ENCODE measurements at places on chromosomes 5 and 9.

- DNase-seq = peak; percentile 68
Measured at GRCh38 chr5:134131165-134131564, 16.7 kb downstream of the TCF7 start.

- DNase-seq = no peak
Measured at GRCh38 chr9:120486347-120486746, 93.6 kb downstream of the CDK5RAP2 start.

DNA sequence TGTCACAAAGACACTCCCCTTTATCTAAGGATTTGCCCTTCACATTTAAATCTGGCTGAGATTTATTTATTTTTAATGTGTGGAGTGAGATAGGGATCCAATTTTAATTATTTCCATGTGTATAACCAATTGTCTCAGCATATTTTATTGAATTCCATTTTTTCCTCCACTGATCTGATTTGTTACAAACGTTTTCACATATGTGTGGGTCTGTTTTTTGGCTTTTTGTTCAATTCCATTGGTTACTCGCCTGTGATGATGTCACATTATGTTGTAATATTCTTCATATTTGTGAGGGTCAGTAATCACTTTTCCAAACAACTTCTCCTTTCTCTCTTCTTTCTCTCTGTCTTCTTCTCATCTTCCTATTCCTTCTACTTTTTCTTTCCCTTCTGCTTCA is 278.3 kb upstream of the RFX3 start:
- DNase-seq = no peak

DNA sequence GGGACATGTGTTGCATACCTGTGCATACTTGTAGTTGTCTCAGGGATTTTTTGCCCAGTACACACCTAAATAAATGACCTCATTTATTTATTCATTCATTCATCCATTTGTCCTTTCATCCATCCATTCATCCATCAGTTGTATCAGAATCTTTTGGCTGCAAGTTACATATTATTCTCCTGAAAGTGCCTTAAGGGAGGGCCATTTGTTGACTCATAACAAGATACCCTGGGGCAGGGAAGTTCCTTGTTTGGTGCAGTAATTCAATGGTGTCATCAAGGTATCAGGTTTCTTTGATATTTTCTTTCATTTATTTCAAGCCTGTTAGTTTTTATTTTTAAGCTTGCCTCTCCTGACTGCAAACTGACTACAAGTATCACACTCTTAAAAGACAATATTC is 597.9 kb upstream of the TLE4 start:
- no peak for DNase-seq

- DNase-seq = no peak
Measured at GRCh38 chr9:18485714-18486113, 11.8 kb downstream of the ADAMTSL1 start.

GRCh38 chr5:80064124-80064523 is 29.0 kb downstream of the THBS4 start:
- DNase-seq = no peak

GRCh38 chr5:151080613-151081430 is at the start of gene TNIP1:
TSS of gene TNIP1 (minus strand) at chr5:151081034. CDS start at chr5:151065095, 15,939 bp downstream.
- peak; percentile 89 for DNase-seq

- no peak for DNase-seq
Measured at GRCh38 chr9:93210974-93211653, 27.2 kb downstream of the WNK2 start.

GRCh38 chr9:19946441-19947109 is 157.7 kb upstream of the SLC24A2 start:
- DNase-seq = no peak

DNA sequence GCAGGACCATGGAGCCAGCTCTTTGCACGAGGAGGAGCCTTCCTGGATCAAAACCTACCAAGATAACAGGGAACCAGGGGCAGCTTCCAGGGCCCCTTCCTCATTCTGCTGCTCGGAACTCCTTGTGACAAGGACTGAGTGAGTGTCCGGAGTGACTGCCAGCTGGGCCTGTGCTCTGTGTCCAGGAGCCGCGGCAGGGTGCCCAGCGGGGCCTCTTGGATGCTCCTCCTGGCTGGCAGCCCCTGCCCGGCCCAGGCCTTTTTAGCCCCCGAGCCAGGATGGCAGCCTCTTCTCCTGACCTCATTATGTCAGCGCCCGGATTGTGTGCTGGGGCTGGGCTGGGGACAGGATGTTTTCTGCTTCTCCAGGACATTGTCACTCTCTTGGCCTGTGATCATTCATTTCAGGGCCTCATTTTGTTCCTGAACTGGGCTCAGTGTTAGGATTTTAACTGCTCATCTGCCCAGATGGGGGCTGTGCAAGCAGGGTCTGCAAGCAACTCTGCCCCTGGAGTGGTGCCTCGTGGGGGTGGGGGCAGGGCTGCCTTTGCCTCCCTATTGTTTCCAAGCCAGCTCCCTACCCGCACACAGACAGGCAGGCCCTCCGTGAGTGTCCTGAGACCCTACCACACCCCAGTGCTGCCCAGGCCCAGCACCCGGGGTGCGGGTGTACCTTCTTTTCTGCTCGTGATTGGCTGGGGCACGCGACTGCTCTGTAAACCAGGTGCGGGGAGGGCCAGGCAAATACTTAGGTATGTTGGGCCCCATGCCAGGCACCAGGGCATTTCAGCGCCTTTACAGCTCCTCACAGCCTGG is 161.6 kb downstream of the COL23A1 start:
- no peak for DNase-seq

- peak; percentile 12 for DNase-seq
Measured at GRCh38 chr5:61275841-61276240, 56.2 kb upstream of the ZSWIM6 start.

DNA sequence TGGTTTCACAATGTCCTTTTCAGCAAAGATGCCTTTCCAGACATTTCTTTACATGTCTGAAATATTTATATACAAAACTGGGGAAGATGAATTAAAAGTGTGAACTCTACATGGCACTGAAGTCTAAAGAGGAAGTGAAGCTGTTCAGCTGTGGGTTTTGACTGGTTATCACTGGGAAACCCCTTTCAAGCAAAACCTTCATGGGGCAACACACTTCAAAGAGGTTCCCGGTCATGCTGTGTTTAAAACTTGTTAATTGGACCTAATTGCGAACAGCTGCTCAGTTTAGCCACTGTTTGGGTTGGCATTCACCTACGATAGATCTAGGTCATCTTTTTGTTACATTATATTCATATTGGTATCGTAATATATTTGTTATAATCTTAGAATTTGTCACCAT is 20.0 kb upstream of the GDNF start:
- DNase-seq = no peak

- DNase-seq = no peak
Measured at GRCh38 chr9:84781931-84782866, 112.7 kb downstream of the NTRK2 start.

- DNase-seq = no peak
Measured at GRCh38 chr9:27184556-27185351, 75.7 kb downstream of the TEK start.

GRCh38 chr9:122821278-122821943 is 7.0 kb downstream of the PDCL start:
- DNase-seq = no peak

GRCh38 chr9:112049811-112050516 is 125.1 kb downstream of the SUSD1 start:
- no peak for DNase-seq

- DNase-seq = no peak
Measured at GRCh38 chr5:97297063-97297703, 114.1 kb upstream of the RIOK2 start.

DNA sequence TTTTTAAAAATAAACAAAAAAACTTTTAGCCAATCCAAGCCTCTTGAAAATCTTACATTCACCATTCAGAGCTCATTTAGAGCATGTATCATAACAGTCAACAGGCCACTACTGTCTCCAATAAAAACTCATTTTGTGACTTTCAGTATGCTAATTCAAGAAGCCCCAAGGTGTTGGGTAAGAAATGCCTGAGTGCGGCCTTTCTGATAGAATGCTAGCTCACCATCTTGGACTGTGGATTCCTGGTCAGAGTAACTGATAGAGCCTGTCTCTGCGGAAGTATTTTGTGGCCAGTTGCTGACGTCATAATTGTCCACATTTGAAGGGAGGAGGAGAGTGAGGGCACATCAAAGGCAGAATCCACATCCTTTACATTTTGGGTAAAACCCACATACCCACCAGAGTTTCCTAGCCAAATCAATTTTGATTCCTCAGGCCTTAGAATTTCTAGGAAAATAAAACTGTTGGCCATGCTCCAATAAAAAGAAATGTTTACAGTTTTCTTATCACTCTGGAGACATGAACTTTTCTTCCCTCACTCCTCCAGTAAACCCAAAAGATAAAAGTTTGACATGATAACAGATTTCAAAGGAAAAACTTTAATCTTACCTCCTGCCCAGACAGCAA is 41.1 kb upstream of the ERCC6L2 start:
- no peak for DNase-seq

GRCh38 chr9:127233550-127233949 is 31.0 kb upstream of the GARNL3 start:
- DNase-seq = no peak

DNA sequence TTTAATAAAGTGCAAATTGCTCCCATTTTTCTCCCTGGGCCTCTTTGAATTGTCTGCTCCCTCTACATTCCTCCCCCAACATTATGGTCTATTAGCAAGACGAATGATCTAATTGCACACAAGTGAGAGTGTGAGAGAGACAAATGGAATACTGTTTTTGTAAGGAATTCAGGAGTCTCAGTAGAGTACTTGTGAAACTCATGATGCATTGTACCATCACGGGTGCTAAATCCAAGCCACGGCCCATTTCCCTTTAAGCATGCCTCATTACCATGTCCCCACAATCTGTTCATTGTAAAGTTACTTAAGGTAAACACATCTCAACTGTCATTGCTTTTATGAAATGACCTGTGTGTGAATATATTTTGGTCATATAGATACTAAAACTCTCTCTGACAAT is 62.8 kb downstream of the CD180 start:
- no peak for DNase-seq

DNA sequence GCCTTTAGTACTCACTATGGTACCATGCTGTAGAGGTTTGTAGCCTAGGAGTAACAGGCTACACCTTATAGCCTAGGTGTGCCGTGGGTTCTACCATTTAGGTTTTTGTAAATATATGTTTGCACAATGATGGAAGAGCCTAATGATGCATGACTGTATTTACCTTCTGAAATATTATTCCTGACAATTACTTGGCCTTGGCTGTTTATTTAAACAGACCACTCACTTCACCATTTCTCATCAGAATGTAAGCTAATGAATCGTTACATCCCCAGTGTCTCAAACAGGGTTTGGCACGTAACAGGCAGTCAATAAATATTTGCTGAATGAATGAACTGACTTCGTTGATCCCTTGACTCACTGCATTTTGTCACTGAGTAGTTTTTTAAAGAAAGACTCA is 93.1 kb downstream of the MED27 start:
- DNase-seq = no peak

DNA sequence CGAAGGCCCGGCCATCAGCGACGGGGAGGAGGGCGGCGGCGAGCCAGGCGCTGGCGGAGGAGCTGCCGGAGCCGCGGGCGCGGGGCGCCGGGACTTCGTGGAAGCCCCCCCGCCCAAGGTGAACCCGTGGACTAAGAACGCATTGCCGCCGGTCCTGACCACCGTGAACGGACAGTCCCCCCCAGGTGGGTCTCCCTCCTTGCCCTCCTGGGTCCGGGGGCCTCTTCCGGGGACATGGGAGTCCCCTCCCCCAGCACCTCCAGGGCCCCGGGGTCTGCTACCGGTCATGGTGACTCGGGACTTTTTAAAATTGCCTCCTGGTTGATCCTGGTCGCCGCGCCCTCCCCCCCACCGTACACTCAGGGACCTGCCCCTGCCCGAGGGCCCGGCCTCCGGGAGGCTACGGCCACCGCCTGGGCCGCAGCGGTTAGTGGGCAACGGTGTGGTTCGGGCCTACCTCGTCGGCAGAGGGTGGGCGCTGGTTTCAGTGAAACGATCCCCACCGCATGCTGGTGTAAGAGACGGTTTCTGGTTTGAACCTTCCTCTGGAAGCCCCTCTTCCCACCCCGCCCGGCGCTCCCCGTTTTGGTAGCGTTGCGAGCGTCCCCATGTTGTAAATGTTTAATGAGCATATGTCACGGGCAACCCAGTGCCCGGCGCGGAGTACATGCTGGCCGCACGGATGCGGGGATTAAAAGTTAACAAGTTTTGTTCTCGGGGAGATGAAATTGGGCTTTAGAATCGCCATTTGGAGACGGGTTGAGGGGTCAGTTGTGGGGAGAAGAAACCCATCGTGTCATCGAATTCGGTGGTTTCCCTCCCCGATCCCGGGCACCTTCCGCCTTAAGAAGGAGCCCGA is 1.1 kb downstream of the LARP1 start:
- DNase-seq = peak; percentile 36

GRCh38 chr5:147504535-147504934 is 5.3 kb downstream of the DPYSL3 start:
- DNase-seq = no peak

DNA sequence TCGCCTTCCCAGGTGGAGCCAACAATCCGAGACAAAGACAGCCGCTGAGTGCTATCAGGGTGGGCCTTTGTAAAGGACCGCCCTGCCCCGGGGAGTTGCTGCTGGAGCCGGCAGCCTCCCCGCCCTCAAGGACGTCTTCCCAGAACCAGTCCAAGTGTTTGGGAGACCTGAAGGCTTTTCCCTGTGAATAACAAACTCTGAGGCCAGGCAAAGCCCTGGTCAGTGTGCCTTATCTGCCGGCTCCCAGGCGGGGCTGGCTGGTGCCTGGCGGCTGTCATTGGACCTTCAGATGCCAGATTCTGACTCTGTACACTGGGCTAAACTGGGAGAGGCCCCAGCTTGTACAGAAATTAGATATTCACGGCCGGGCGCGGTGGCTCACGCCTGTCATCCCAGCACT is 2.1 kb downstream of the SLC9A3 start:
- DNase-seq = no peak

DNA sequence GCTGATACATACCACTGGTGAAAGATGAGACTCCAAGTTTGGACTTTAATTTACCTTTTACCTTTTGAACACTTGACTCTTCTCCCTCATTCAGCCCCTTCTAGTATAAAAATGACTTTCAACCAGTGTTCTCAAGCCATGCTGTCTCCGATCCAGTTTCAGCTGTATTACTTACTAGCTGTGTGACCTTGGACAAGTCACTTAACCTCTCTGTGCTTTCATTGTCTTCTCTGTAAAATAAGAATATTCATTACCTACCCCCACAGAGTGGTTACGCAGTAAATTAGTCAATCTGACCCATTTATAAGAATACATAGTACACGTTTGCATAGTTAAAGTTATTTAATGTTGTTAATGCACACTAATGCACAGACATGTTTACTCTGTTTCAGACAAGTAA is 12.6 kb upstream of the CEMIP2 start:
- no peak for DNase-seq

DNA sequence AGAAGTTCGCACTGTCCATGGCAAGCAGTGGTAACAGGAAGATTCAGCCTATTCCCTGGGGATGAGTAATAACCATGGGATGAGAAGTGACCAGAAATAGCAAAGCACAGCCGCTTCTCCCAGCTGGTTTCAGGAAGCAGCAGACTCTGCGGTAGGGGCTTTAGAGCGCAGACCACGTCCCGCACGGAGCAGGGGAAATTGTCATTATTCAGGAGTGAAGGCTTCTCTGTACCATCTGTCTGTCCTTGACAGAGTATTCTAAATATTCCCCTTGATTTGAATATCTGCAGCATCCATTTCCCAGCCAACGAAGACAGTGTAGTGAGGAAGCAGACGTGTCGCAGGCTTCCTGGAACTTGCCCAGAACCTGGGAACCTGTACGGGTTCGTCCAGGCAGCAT is 159.6 kb downstream of the NXNL2 start:
- DNase-seq = no peak
